ENCODE measurements at places on chromosomes 11 and 22.
A peak's percentile ranks its signal among the peaks of the same experiment; 100 is the strongest.

GRCh38 chr11:126543691-126544090, 188.2 kb downstream of the ST3GAL4 start:
- DNase-seq, result no peak

DNA sequence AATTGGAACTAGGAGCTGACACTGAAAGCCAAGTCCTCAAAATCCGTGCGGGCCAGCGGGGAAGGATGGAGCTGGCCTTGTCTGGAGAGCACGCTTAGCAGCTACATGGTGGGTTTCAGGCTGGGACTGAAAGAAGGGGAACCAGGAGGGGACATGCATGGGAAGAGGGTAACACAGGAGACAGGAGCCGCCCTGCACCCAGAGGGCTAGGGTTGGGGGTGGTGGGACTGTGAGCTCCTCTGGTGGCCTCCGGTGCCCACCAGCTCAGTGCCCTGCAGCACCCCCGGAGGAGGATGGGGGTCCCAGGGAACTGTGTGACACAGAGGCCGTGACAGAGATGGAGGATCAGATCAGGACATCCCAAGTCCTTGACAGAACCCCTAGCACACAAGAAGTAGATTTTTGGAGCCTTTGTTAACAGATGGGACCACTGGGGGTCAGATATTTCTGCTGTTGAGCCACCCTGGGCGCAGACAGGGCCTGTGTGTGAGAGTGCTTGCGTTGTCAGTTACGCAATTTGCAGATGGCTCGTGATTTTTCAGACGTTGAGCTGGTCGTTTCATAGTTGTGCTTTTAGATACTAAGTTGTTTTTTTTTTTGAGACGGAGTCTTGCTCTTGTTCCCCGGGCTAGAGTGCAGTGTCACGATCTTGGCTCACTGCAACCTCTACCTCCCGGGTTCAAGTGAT, 21.3 kb upstream of the GRAMD4 start:
- no peak for DNase-seq

DNA sequence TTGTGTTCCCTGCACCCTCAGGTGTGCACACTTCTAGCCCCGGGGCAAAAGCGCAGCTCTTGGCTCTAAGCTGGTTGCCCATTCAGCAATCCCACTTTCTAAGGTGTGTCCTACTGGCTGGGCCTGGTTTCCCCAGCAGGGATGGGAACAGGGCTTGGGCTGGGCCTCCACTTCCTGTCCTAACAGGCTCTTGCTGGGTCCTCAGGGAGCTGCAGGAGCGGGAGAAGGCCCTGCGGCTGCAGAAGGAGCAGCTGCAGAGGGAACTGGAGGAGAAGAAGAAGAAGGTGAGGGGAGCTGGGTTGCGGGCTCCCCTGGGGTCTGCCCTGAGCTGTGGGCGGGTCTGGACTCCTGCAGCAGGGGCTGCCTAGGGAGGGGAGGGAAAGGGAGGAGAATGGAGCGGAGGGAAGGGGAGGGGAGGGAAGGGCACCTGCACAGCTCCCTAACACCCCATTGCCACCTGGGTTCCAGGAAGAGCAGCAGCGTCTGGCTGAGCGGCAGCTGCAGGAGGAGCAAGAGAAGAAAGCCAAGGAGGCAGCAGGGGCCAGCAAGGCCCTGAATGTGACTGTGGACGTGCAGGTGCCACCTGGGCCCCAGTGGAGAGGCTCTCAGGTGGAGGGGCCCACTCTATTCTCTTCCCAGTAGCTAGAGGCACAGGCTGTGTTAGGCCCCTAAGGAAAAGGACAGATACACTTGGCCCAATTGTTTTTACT, 24.6 kb downstream of the INCENP start:
- peak; percentile 41 for DNase-seq

- DNase-seq, result no peak
Observed at GRCh38 chr11:2824851-2825250, 60.7 kb downstream of the CDKN1C start.

DNA sequence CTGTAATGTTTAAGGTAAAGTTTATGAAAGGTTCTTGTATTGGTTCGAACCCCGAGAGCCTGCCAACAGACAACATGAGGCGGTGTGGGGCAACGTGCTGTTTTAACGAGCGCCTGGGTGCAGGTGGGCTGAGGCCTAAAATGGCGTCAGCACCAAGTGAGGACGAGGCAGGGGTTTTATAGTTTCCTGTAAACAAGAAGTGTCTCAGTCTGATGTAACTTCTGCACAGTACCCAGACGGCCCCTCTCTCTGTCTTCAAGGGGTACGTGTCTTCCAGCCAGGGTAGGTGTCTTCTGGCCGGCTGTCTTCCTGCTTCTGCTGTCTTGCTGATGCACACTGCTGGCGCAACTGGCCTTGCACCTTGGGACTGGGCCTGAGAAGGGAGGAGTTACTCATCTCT, 2.7 kb downstream of the PPFIBP2 start:
- DNase-seq, result no peak

GRCh38 chr22:44445307-44445680, 52.7 kb downstream of the RTL6 start:
- no peak for DNase-seq

DNA sequence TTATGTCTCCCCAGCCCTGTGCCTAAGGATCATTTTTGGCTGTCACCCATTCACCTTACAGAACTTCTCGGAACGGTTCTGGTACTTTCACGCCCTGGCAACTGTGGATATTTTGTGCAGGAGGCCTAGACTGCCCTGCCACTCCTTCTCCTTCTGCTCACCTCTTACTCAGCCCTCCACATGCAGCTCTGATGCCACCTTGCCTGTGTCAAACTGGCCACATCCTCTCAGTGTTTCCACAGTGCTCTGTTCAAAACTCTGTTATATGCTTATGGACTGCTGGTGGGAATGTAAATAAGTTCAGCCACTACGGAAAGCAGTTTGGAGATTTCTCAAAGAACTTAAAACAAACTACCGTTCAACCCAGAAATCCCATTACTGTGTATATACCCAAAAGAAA, 100.8 kb upstream of the MTMR2 start:
- no peak for DNase-seq

DNA sequence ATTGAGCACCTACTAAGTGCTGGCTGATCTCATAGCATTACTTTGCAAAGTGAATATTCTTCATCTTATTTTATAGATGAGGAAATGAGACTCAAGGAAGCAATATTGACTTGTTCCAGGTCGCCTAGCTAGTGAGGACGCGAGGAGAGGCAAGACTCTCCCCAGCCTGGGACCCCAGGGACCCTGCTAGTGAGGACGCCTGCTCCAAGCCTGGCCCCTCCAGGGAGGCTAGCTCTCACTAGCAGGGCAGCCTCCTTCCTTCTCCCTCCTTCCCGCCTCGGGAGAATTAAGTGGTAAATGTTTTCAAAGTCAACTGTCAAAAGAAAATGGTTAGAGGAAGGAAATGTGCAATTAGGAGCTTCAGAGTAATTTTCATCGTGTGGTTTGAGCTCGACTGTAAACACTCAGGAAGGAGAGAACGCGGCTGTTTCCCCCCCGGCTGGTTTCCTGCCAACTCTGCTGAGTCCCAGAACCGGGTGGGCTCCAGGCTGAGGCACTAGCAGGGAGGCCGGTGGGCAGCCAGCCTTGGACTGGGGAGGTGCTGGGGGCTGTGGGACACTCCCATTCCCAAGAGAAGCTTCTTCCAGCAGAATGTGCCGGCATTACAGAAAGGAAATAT, 17.9 kb downstream of the MYEOV start:
- no peak for DNase-seq

DNA sequence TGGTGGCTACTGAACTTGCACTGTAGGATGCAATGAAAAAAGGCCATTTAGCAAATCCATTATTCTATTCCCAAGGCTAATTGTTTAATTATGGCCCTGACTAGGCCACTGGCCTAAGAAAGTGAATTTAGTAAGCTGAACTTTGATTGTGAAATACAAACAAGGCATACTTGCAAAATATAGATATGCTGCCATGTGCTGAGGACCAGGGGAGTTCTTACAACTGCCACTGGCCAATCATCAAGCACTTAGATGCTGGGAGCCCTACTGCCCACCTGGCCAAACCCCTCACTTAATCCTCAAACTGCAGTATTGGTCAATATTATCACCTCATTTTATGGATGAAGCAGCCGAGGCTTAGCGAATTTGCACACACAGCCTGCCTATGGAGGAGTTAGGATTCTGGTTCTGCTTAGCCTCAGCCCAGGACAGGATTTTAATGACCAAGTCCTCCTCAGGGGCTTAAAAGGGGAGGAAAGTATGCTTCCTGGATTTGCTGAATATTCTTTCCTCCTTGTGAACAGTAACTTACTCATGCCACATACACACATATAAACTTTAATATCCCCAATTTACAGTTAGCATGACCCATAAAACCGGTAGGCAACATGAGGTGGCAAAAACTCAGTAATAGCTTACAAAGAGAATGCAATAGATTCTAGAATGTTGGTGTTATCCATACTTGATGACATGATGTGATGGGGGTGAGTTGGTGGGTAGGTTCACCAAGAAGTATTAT, 39.3 kb downstream of the CD44 start:
- DNase-seq, result no peak

- DNase-seq, result no peak
Observed at GRCh38 chr11:104823657-104824056, 74.6 kb downstream of the CASP12 start.

- peak; percentile 59 for DNase-seq
Observed at GRCh38 chr11:32172848-32173834, 82.3 kb downstream of the RCN1 start.

DNA sequence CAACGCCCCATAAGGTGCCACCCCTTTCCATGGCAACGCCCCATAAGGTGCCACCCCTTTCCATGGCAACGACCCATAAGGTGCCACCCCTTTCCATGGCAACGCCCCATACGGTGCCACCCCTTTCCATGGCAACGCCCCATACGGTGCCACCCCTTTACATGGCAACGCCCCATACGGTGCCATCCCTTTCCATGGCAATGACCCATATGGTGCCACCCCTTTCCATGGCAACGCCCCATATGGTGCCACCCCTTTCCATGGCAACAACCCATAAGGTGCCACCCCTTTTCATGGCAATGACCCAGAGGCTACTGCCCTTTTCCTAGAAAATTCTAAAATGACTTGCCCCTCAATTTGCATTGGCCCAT, 72.1 kb downstream of the BRD1 start:
- no peak for DNase-seq

GRCh38 chr11:35587972-35588371, 30.3 kb upstream of the FJX1 start:
- no peak for DNase-seq

DNA sequence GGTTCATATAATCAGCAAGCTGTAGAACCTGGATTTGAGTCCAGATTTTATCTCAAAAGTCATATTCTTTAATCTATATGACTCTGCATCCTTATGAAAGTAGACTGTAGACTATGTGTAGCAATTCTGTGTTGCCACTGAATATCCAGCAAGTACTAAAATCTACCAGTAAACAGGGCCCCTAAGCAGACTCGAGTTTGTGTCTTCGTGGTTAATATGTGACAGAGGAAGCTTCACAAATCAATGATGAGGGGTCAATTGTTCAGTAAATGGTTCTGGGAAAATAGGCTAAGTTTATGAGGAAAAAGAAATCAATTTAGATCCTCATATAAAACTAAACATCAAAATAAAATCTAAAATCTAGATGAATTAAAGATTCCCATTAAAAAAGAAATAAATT, 648.5 kb upstream of the KIRREL3 start:
- DNase-seq, result no peak

GRCh38 chr11:79090191-79090705, 350.6 kb downstream of the TENM4 start:
- no peak for DNase-seq

- no peak for DNase-seq
Observed at GRCh38 chr11:37110385-37110784, 512.3 kb upstream of the RAG2 start.

DNA sequence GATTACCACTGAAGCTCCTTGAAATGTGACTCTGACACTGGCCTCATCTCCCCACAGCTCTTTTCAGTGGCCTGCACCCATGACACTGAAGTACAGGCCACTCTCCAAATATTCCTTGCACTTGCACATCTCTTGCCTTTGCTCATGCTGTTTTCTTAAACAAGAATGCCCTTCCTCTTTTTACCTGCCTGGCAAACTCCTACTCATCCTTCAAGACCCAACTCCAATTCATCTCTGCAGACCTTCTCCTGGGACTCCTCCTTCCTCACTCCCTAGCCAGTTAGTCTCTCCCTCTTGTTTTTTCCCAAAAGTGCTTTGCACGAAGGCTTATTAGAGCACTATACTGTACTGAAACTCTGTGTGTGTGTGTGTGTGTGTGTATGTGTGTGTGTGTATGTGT, 2.6 kb downstream of the KCNE3 start:
- no peak for DNase-seq

DNA sequence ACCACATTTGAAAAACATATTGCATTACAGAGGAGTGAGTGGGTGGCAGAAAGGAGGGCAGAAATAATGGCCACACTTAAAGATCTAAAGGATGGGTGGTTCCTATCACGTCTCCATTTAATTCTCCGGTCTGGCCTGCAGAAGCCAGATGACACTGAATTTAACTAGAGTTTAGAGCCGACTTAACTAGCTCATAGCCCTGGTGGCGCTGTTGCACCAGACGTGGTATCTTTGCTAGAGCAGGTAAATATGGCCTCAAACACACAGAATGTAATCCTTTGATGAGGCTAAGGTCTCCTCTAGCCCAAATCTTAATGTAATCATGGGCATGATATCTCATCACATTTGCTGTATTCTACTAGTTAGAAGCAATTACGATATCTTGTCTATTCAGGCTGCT, 51.5 kb upstream of the GAL start:
- DNase-seq, result no peak

DNA sequence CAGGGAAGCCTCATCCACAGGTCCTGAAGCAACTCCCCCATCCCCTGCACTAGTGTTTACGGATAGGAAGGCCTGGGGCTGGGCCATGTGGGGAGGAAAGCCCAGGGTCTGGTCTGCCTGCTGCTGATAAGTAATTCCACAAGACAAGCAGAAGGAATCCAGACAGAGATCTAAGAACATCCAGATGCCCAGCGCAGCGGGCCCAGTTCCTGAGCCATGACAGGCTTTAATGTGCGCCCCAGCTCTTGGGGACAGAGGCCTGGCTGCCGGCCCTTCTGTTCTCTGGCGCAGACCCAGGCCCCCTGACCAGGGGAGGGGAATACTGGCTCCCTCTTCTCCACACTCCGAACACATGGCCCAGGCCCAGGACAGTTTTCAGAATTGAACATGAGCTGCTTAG, 28.8 kb upstream of the ETS1 start:
- no peak for DNase-seq

- no peak for DNase-seq
Observed at GRCh38 chr22:28413612-28414399, 265.8 kb downstream of the TTC28 start.

DNA sequence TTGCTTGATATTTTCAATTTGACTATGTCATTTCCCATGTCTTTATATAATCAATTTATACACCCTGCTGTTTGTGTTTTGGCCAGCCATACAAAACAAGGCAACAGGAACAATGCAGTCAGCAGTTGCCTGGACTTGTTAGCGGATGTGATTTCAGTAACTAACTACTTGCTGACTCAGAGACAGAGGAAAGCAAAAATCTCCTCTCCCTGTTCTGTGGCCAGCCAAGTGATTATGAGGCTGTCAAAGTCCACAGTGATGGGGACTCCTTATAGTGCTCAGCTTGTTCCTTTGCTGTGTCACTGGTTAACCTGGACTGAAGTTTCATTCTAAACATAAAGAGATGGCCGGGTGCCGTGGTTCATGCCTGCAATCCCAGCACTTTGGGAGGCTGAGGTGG, 32.6 kb upstream of the APLP2 start:
- no peak for DNase-seq

- DNase-seq, result peak; percentile 90
Observed at GRCh38 chr22:20128902-20129746, 2.5 kb upstream of the ZDHHC8 start.
